ENCODE measurements at places on chromosomes 6 and 20.

DNA sequence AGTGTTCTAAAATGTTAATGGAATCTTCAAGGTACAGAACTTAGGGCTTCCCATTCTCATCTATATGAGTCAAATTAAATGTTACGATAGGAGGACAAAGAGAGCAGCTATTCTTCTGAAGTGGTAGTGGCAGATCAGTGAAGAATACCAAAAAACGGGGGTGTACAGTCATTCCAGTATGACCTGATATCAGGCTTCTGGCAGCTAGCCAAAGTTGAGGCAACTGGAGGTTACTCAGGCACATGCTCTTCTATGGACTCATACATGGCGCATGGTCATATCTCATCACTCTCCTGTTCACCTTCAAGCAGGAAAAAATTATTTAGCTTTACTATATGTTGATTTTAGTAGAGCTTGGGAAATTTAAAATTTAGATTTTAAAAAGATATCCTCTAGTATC, 1608.8 kb downstream of the GRIK2 start:
- no peak for DNase-seq

DNA sequence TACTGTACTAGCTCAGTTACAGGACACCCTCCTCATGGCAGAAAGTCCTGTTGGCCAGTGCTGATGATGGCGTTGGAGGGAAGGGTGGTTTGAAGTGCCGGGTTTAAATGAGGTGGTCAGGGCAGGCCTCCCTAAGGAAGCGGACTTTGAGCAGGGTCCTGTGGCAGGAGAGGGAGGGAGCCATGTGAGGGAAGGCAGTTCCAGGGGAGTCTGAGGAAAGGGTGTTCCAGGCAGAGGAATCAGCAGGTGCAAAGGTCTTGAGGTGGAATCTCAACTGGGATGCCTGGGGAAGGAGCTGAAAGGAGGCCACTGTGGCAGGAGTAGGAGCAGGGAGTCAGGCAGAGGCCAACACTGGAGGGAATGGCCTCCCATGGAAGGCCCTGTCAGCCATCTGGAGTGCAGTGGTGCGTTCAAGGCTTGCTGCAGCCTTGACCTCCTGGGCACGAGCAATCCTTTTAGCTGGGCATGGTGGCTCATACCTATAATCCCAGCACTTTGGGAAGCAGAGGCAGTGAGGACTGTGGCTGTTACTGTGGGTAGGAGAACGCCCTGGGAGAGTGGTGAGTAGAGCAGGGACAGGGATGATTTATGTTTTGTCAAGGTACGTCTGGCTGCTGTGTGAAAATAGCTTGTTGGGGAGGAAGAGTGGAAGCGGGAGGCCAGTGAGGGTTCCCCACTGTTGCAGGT, 26.2 kb downstream of the VSTM2L start:
- no peak for DNase-seq

DNA sequence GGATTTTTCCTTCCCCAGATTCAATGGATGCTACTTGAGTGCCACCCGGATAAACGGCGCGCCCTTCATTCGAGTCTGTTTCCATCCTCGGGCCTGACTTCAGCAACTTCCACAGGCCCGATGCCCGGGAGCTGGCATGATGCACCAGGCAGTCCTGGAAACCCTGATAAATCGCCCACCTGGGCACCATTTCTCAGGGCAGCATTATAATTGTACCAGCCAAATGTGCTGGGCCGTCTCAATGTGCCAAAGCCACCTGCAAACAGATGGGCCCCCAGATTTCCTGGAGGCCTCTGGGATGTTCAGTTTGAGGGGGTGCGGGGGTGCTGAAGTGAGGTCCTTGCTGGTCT, 65.8 kb downstream of the NOL4L start:
- no peak for DNase-seq

DNA sequence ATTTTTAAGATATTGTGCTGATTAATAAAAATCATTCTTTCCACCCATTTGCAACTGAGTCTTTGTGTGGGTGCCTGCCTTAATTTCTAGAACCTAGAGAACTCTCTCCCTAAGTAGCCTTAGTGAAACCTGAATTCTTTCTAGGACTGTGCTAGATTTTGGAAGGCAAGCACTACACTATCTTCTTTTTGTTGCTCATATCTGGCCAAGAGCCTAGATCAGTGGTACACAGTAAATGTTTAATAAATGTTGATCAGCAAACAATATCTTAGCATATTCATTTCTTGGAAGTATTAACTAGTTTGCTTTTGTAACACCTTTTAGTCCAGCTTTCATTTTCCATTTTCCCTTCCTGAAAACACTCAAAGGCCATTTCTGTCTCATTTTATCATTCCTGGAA, 108.5 kb upstream of the CARMIL1 start:
- no peak for DNase-seq

DNA sequence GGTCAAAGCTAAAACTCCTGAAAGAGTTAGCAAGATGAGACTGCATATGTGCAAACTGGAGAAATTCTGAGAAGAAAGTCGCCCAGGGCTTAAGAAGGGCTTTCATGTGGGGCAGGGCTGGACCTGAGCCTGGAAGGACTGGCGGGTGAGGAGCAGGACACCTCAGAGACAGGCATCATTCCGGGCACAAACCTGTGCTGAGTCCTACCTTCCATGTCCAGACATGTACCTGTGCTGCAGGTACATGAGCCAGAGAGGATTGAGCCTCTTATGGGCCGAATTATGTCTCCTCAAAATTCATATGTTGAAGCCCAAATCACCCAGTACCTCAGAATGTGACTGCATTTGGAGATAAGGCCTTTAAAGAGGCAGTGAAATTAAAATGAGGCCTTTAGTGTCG, 171.0 kb downstream of the QRSL1 start:
- no peak for DNase-seq

GRCh38 chr6:17932330-17932852, 55.0 kb downstream of the KIF13A start:
- DNase-seq = no peak

All from posterior cingulate gyrus (tissue), 11 donors.